A172 (cell line): ENCODE measurements at places on chromosomes 16 and 17.

- DNase-seq, result no peak
Measured at GRCh38 chr17:83203472-83204221, 124.2 kb downstream of the METRNL start.

DNA sequence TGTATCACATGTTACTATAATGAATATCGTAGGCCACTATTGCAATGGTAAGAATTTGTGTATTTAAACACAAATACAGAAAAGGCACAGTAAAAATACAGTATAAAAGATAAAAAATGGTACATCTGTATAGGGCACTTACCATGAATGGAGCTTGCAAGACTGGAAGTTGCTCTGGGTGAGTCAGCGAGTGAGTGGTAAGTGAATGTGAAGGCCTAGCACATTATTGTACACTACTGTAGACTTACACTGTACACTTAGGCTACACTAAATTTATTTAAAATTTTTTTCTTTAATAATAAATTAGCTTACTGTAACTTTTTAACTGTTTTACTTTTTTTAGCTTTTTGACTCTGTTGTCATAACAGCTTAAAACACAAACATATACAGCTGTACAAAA is 42.5 kb downstream of the AKAP10 start:
- DNase-seq, result no peak

- no peak for DNase-seq
Measured at GRCh38 chr17:17364338-17364667, 61.1 kb downstream of the NT5M start.

GRCh38 chr16:35636480-35637230 is 2177.2 kb downstream of the TP53TG3F start:
- no peak for DNase-seq

GRCh38 chr17:68698746-68699145 is 97.6 kb upstream of the FAM20A start:
- no peak for DNase-seq

DNA sequence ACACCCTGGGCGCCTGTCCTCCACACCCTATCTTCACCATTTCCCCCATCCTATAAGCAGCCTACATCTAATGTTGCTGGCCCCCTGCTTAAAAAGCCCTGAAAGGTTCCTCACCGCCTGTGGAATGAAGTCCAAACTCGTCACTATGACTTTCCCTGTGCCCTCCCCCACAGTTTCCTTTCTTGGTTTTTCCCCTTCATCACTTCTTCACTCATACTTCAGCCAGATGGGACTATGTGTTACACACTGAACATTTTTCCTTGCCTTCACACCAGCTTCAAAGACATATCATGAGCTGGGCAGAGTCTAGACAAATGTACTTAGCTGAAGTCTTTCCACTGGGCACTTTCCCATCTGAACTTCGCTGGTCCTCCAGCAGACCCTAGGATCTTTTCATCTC is 1.5 kb upstream of the MARCHF10 start:
- DNase-seq, result no peak

DNA sequence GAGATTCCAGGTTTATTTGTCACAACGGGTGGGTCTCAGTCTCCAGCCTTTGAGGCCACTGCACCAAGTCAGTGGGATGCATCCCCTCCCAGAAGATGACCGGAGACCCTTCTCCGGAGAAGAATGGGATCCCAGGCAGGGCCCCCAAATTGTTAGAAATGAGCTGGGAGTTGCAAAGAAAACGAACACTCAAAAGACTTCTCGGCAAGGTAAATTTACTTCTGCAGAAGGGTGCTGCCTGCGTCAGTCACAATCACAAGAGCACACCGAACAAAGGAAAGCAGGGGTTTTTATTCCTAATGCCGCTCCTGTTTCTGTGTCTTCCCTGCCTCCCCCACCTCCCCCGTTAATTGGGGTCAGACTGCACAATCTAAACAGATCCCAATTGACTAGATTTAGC is 61.4 kb downstream of the ATF7IP2 start:
- no peak for DNase-seq
